Hypothalamus (tissue), 51 donors: ENCODE measurements at places on chromosomes 4 and X.

DNA sequence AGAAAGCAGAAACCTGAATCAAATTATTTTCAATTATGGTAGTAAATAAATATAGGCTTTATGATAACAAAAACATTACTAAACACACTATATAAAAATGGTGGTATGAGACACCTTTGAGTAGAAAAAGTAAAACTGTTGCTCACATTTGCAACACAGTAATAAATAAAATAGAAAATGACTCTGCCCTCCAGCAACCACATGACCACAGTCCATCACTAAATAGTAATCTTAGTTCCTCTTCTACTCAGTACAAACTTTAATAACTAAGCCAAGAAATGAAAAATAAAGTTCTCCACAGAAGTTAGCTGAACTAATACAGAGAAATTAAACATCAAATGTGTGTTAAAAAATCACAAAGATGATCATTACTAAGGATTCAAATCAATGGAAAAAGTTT is 108.5 kb downstream of the ADGRA3 start:
- DNase-seq = no peak

DNA sequence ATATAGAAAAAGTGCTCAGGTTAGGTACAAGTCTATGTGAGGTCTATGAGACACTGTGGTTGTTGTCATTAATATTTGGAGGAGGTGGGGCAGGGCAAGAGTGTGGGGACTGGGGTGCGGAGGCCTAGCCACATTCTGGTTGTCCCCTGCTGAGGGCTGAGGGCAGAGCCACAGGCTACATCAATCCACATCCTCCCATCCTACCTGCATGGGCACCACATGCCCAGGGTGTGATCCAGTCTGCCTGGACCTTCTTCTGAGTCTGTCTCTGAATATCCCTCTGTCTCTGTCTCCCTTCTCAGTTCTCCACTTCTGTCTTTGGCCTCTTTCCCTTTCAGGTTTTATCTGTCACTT is 1.2 kb upstream of the GATA1 start:
- DNase-seq = no peak

- no peak for DNase-seq
Observed at GRCh38 chr4:632926-633325, 7.6 kb downstream of the PDE6B start.

GRCh38 chr4:168648929-168649328 is 152.1 kb downstream of the PALLD start:
- no peak for DNase-seq

DNA sequence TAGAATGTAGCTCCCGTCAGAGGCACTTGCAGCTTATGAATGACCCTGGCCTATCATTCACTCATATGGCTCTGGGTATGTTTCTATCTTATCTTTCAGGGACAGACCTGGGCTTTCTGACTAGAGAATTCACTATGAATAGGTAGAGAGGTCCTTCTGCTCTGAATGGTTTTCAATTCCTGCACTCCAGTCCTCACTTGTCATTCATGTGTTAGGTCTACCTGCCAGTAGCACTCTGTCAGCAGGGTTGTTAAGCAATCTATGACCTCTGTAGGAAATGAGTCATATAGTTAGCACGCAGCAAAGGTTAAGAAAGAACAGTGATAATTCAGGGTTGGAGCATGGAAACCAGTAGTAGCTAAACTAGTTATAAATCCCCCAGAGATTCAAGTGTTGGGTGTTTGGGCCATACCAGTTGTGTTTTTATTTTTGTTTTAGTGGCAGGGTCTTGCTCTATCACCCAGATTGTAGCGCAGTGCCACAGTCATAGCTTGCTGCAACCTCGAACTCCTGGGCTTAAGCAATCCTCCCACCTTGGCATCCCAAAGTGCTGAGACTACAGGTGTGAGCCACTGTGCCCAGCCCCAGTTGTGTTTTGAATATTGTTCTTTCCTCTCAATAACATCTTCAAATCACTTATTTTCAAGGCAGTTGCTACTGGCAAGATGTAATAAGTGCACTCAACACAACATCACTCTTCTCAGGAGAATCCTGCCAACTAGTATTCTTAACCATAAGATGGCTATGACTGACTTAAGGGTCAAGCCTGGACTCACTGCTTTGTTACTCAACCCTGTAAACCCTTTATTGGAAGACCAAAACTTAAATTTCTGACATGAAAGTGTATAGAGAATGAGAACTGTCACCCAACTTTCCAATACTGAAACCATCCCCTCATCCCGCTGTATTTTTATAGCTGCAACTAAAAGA is 25.1 kb downstream of the ARL13A start:
- DNase-seq = no peak

GRCh38 chrX:50469206-50469605 is 1.4 kb downstream of the DGKK start:
- no peak for DNase-seq

DNA sequence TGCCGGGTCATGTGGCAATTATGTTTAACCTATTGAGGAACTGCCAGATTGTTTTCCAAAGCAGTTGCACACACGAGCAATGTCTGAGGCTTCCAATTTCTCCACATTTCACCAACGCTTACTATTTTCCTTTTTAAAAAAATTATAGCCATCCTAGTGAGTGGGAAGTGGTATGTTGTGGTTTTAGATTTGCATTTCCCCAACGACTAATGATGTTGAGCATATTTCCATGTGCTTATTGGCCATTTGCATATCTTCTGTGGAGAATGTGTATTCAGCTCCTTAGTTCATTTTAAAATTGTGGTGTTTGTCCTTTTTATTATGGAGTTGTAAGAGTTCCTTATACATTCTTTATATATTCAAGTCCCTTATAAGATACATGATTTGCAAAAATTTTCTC is 60.2 kb downstream of the MTMR1 start:
- no peak for DNase-seq

- no peak for DNase-seq
Observed at GRCh38 chrX:136344320-136344719, 43.6 kb downstream of the ADGRG4 start.

GRCh38 chr4:129092631-129093190 is 628 bp downstream of the SCLT1 start:
- no peak for DNase-seq

- DNase-seq = no peak
Observed at GRCh38 chrX:68112321-68112720, 321.0 kb downstream of the OPHN1 start.

DNA sequence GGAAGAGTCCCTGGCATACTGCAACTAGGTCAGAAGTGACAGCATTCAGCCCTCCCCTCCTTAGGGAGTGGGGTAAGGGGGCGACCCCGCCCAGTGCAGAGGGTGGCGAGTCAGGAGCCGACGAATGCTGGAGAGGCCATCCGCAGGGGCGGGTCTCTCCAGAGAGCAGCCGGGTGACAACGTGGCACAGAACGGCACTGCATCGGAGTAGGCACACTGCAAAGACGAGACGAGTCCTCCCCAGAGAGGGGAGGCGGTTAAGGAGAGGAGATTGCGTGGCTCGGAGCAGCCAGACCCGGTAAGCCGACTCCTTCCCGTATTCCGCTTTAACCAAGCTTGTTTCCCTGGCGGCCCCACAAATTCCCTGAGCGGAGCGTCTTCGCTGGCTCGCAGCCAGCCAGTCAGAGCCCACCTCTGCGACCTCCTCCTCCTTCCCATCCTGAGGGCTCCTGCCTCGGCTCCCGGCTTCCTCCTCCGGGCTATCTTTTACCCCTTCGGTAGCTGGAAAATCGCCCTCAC is 54.9 kb downstream of the LINC00632 start:
- DNase-seq = peak; percentile 3

- no peak for DNase-seq
Observed at GRCh38 chrX:30228526-30228925, 1.9 kb upstream of the MAGEB3 start.

GRCh38 chr4:138455097-138455496 is 212.9 kb upstream of the SLC7A11 start:
- DNase-seq = no peak

DNA sequence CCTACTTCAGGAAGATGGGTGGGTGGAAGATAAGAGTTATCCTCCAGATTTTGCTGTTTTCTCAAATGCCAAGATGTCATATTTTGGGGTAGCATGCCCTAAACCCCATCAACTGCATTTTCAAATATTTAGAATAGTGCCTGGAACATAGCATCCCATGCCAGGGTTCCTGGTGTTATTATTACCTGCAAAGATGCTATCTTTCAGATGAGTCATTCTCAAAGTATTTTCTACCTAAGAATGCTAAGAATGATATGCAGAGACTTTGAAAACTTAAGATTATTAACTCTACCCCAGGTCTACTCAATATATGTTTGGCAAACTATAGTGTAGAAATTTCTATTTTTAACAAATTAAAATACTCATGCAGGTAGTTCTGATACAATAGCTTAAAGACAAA is 934.3 kb upstream of the SLIT2 start:
- no peak for DNase-seq

DNA sequence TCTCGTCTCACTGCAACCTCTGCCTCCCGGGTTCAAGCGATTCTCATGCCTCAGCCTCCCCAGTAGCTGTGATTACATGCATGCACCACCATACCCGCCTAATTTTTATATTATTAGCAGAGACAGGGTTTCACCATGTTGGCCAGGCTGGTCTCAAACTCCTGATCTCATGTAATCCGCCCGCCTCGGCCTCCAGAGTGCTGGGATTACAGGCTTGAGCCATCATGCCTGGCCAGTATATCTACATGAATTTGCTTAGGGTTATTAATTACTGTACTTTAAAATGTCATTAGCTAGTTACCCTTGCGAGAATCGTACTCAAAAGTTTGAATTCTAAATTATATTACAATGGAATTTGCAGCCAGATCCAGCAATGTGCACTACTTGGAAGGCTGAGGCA is 8.9 kb downstream of the CPEB2 start:
- no peak for DNase-seq

GRCh38 chr4:168200685-168201084 is 108.3 kb downstream of the ANXA10 start:
- no peak for DNase-seq

- no peak for DNase-seq
Observed at GRCh38 chr4:7540654-7541413, 106.1 kb upstream of the PSAPL1 start.

DNA sequence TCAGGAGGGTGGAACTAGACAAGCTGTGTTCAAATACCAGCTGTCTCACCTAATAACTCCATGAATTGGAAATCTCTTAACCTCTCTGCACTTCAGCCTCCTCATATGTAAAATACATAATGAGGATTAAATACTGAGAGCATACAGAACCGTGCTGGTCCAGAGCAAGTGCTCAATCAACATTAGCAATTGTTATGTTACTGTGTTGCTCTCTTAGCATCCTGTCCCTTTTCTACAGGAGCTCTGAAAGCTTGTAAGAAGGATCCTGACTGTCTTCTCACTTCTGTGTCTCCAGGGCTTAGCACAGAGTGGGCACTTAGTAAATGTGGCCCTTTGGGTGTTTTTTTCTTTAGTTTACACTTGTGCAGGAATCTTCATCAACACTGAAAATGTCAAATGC is 1456.1 kb upstream of the IGFBP7 start:
- no peak for DNase-seq

DNA sequence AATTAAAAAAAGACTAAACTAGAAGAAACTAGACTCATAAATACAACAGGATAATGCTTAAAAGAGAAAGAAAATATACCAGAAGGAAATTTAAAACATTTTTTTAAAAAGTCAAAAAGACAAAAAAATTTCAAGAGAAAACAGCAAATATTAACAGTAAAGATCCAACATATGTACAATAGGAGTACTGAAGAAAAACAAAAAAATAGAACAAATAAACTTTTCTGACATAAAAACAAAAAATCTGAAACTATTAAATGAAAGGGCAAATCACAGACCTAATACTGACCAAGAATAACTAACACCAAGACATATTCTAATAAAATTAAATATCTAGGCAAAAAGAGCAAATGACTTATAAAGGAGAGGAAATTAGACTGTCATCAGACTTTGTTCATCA is 11.5 kb downstream of the DNAJB14 start:
- DNase-seq = no peak

- DNase-seq = no peak
Observed at GRCh38 chrX:32530802-32531403, 680.4 kb downstream of the DMD start.

DNA sequence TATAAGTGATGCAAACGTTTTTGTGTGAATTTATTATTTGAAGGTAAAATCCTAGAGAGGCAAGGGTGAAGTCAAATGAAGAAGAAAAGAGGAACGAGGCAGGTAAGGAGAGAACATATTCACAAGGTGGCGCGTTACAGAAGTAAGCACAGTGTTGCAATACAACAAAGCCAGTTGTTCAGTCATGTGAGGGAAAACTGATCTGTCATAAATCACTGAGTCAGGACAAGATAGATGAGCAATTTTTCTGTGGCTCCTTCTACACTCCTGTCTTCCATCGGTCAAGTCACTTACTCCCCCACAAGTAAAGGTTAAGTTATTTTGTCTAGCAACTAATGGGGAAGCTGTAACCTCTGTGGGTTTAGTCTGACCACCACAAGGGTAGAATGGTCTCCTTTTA is 203.0 kb upstream of the GK2 start:
- DNase-seq = no peak

DNA sequence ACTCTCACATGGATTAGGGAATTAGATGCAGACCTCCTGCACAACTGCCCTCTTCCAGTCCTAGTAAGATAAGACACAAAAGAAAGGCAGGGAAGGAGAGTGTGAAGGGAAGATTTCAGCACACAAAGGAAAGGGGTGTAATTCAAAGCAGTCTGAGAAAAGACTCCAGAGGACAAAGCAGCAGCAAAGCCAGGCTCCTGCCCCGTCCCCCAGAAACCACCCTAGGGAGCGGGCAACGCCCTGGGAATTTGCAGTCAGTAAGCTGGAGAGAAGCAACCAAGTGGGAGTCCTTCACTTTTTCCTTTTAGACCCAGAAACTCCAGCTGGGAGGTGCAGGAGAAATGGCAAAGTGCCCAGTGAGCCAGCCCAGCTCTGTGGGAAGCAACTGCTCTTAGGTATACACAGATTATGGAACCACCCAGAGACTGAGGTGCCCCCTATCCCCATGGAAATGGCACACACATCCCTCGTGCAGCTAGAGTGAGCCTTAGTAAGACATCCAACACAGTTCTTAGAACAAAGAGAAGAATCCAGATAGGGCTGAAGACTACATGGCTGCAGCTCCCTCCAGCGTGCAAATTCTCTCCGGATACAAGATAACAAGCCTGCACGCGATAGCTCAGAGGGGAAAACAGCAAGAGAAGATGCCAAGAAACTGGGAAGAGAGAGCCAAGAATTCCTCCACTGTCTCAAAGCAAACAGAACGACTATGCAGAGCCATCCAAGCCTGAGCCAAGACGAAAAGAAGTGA is 26.5 kb upstream of the IRAK1 start:
- no peak for DNase-seq

GRCh38 chrX:47743504-47743903 is 84.5 kb upstream of the UXT start:
- no peak for DNase-seq

- DNase-seq = no peak
Observed at GRCh38 chrX:46572340-46572936, 1.1 kb upstream of the CHST7 start.

DNA sequence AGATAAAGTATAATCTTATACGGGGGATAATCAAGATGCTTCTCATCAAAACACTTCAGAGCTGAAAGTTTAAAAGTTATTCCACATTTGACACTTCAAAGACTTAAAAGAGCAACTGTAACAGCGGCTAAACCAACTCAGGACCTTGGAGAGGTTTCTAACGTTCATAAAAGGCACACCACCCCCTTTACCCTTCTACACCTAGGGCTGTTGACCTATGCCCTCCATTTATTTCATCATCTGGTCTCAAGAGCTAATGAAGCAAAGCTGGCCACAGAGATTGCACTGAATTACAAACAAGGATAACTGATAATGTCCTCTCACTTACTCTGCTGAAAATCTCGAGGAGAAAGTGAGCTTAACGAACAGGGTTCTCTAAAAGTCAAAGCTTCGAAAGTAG is 1.1 kb upstream of the RPS6KA6 start:
- DNase-seq = no peak
